ENCODE measurements at places on chromosomes 4 and X.
A peak's percentile ranks its signal among the peaks of the same experiment; 100 is the strongest.

DNA sequence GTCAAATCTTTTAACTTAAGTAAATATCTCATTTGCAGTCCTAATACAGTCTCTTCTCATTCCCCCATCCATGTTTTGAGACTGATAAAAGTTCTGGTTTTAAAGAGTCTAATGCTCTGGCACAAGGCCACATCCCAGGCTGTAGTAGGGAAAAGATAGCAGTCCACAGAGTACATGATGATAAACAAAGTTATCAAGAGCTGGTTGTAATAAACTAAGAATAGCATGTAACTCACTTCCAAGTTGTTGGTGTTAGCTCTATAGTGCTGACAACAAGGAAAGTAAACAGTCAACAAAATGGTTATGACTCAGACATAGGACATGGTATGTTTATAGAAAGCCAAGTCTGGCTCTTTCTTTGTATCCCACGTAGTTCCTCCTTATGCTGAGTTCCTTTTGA lies 21.8 kb upstream of the AREG start:
- DNase-seq: no peak

DNA sequence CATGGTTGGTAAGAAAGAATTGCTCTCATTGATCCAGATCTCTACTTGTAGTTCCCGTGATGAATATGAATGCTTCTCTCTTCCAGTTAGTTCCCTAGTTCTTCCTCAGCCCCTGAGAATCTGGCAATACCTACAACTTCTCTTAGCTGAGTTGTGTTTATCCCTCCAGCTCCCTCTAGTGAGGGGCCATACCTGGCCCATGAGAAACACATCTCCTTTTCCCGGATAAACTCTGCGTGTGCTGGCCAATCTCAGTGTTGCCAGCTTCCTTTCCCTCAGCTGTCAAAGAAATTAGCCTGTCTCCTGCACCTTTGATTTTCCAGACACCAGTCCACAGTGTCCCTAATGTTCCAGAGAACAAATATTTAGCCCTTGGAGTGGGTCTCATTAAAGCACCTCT lies 5.7 kb downstream of the CBLL2 start:
- DNase-seq: no peak

DNA sequence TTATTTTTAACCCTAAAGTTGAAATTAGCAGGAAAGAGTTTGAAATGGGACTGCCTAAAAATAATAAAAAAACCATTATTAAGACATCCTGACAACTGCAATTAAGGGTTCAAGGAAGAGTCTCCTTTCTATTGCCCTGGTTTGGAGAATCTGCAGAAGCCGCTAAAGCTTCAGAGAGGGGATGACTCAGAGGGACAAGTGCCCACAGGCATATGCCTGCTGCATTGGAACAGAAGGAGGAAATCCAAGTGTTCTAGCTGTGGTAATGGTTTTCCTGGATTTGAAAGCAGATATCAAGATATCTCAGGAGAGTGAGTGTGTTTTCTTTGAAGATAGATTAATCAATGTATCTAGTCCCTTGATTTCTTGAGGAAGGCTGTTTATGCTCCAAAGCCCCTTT lies 235.1 kb upstream of the TAPT1 start:
- DNase-seq: no peak

GRCh38 chrX:132612821-132613564 lies 124.2 kb upstream of the MBNL3 start:
- DNase-seq: peak; percentile 36

DNA sequence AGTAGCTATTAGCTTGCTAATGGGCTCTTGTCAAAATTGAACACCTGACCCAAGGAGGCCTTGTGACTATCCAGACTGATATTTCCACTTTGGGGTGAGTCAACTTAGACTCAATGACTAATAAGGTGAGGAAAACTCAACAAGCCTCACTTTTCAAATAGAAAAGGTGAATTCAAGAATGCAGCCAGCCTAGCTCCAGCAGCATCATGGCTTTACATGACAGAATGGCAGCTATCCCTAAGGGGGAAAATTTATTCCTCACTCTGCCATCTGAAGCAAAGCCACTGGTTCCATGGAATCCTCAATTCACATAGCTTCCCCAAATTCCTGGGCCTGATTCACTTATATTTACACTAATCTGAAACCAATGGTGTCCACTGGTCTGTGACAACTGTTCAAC lies 29.1 kb upstream of the RAB9B start:
- no peak for DNase-seq

DNA sequence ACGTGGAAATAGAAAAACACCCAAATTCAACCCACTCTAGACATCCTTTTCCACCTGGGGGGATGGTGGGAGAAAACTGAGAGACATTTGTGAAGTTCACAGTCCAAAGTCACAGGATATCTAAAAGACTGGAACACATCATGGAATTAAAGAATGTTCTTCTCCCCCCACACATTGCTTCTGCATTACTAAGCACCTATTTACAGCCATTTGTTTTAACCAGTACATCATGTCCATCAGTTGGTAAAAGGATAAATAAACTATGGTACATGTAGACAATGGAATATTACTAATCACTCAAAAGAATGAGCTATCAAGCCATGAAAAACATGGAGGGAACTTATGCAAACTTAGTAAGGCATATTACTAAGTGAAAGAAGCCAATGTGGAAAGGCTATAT lies 185.5 kb upstream of the ANXA10 start:
- DNase-seq: no peak

DNA sequence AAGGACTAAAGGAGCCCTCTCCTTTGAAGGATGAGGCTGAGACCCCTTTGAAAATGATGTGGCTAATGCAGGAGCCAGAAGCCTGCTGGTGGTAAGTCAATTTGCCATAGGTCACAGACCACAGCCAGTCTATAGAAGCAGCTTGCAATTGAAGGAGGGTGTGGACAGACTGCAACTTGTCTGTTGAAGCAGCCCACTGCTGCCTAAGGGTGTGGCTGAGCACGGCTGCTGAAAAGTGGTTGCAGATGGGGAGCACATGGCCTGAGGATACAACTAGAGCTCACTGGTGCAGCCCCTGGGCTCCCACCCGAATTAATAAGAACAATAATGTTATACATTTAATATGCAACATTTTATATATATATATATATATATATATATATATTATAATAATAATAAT lies 11.4 kb upstream of the EXOC1L start:
- no peak for DNase-seq

- DNase-seq: no peak
These were observed 1165.8 kb upstream of the ADGRL3 start for GRCh38 chr4:60034361-60034760.

DNA sequence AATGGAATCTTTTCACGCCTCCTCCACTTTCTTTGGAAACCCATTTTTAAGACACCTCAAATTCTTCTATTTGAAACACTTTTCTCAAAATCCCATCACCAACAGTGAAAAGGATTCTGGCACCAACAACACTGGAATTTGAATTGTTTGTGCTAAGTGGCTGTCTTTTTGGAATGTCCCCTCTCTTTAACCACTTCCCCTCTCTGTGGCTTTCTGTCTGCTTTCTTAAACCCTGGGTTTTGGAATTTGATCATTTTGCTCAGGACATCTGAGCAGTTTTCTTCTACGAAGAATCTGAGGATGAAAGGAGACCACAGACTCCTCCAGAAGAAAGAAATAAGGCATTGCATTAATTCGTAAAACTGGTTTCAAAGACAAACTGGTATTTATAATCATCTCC lies 89.0 kb downstream of the MXRA5 start:
- no peak for DNase-seq

GRCh38 chrX:40145001-40145922 lies 47.5 kb upstream of the BCOR start:
- DNase-seq: no peak

DNA sequence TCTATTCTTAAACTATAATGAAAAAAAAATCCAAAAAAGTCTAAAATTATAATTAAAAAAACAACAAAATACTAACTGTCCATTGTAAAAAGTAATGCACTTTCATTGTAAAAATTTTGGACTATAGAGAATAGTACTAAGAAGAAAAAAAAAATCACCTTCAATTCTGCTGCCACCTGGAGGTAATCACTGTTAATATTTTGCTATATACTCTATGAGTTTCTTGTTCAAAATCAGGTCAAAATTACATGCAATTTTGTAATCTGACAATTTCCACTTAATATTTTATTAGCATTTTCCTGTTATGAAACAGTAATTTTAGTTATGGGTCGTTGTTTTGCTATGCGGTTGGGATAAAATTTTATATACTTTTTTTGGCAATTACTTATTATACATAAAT lies 62.0 kb downstream of the HTT start:
- DNase-seq: no peak

DNA sequence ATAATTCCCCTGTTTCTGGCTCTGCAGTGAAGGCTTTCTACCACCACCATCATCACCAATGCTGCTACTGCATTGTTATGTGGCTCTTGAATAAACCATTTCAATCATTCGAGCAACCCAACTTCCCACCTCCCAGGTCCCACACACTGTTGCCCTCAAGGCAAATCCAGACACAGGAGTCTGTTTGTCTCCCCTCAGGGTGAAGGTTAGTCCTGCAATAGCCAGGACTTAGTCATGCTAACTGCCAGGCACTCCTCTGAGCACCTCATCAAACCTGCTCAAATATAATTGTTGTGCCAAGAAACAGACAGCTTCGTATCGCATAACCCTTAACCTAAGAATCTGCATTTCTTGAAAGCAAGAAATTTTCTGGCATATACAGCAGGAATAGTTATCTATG lies 213.2 kb downstream of the KDR start:
- no peak for DNase-seq

GRCh38 chr4:183287677-183288076 lies 32.4 kb downstream of the CLDN22 start:
- no peak for DNase-seq

DNA sequence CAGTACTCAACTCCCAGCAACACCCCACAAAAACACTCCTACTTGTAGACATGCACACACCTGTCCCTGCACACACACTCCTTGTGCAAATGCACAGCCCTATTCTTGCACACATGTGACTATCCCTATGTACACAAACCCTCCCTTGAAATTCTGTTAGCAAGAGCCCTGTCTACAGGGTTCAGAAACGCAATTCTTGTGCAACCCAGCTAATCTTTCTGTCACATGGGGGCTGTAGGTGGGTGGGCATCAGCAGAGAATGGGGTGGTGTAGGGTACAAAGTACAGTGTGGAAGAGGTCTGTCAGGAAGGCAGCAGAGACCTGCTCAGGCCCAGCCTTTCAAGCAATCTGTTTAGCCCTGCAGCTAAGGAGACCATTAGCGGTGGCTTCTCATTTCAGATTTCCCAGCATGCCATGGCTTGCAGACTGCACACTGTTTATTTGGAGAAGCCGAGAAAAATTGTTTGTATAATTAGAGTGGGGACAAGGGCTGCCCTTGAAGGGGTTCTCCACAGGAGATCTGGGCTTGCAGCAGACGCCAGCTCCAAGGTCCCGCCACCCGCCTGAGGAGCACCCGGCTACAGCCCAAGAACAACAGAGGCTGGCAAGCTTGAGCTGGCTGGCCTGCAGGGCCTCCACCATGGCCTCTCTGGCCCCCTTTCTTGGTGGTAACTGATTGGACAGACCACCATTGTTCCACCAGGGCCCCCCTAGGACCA lies 144.0 kb upstream of the PJA1 start:
- no peak for DNase-seq

DNA sequence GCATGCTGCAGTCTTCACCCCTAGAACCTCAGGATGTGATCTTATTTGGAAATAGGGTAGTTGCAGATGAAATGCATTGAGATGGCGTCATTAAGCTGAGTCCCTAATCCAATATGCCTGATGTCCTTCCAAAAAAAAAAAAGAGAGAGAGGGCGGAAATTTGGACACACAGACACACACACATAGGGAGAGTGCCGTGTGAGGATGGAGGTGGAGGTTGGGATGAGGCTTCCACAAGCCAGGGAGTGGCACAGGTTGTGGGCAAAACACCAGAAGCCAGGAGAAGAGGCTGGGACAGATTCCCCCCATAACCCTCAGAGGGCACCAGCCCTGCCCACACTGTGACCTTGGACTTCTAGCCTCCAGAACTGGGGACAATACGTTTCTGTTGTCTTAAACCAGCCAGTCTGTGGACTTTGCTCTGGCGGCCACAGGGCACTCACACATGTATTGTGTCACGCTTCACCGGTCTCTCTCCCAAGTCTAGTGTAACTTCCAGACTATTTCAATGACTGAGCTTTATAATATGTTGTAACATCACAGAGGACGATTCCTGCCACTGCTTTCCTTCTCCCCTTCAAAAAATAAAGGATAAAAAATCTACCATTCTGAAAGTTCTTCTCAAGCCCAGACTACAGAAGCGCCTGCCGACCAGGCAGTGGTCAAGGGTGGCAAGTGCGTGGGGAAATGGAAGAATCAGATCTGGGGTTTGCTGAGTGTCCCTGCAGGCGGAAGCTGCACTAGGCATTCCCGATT lies 35.8 kb upstream of the MAN2B2 start:
- DNase-seq: no peak

GRCh38 chrX:148422526-148422925 lies 77.9 kb upstream of the AFF2 start:
- DNase-seq: no peak

- DNase-seq: no peak
These were observed 696.9 kb downstream of the RAB28 start for GRCh38 chr4:12787261-12787660.

GRCh38 chr4:154348657-154349056 lies 142.9 kb downstream of the DCHS2 start:
- no peak for DNase-seq

Data from activated CD4-positive, alpha-beta T cell treated with anti-CD3 and anti-CD28 coated beads, Interleukin-2, amount 50 U/mL, for 48 hours (primary cell).